Putamen (tissue), 1 donor: ENCODE measurements at places on chromosomes 3 and 15.

DNA sequence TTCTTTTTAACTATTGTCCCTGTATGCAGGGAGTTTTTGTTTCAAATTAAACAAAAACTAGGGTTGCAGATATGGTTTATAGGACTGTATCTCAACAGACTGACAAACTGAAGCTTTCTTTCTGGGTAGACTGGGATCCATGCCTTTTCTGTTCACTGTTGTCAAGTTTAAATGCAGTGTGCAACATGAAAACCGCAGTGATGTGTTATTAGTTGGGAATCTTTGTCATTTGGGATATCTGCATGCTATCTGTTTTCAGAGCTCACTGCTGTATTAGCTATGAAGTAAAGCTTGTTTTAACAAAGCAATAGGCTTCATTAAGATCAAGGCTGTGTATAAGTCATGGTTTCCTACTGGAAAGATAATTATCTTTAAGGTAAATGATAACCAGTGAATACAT is 21.4 kb upstream of the MCF2L2 start:
- no peak for DNase-seq

GRCh38 chr15:27479296-27480140 is 508.5 kb downstream of the GABRG3 start:
- DNase-seq = no peak

DNA sequence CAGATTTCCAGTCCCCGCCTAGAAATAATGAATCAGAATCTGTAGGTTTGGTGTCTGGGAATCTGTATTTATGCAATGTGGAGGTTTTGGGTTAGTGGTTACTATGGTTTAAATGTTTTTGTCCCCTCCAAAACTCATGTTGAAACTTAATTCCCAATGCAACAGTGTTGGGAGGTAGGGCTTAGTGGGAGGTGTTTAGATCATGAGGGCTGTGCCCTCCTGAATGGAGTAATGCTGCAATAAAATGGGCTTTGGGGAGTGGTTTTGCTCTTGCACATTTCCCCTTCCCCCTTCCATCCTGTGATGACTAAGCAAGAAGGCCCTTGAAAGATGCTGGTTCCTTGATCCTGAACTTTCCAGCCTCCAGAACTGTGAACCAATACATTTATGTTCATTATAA is 9.2 kb upstream of the RFC4 start:
- DNase-seq = no peak

- no peak for DNase-seq
Measured at GRCh38 chr3:153927107-153927506, 194.1 kb upstream of the ARHGEF26 start.

DNA sequence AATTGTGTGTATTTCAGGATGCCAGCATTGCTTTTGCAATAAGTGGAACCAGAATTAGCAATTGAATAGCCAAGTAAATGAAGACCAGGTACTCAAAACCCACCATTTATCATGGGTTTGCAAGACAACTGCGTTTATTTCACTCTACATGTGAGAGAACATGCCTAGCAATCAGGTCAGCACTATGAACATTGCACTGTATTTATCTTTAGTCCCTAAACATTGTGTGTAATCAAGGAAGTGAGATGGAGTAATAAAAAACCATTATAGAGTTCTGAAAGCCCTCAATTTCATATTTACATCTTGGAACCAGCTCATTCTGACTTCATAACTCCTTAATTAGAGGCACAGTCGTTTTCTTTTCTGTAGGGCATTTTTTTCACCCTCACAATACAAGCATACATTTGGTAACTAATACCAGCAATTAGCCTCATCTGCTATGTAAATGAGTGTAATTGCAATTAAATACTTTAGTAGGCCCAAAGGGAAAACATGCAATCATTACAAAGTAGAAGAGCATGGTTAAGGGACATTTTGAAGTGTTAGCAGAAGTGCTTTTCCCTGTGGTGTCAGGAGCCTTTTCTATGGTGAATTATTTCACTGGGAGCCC is 153.1 kb upstream of the DPH6 start:
- DNase-seq = no peak

DNA sequence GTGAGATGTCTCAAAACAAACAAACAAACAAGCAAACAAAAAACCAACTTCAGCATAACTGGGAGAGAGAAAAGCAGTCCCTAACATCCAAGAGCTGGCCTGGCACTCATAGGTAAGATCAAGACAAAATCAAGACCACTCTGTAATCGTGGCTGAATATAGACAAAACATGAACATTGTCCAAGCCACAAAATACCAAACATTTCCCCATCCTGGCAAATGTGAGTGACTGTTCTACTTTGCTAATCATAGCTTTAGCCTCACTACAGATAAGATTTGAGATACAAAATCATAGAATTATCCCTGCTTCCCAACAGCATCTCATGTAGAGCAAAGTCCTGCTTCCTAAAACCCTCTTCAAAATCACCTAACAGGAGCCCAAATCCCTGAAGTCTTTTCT is 116.7 kb upstream of the PRTG start:
- no peak for DNase-seq

DNA sequence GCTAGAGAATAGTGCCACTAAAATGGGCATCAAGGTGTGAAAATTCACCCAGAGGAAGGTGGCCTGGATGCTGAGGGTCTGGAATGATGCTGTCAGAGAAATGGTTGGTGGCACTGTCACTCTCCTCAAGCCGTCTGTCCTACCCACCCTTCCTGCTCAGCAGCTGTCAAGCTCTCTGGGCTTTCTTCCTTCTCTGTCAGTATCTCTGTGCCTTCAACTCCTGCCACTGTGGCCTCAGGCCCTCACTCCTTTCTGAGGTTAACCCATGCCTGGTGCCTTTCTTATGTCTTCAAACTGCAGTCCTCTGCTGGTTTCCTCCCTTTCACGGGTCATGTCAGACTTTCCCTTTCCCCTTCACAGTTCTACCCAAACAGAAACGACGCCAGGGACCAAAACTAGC is 4.4 kb downstream of the MYO5C start:
- no peak for DNase-seq

- DNase-seq = peak; percentile 58
Measured at GRCh38 chr15:80695099-80695910, at the start of gene ABHD17C. Gene ABHD17C (plus strand): TSS chr15:80695310. CDS start chr15:80695430, 120 bp downstream.

GRCh38 chr15:88904257-88904623 is 8.9 kb upstream of the HAPLN3 start:
- no peak for DNase-seq

DNA sequence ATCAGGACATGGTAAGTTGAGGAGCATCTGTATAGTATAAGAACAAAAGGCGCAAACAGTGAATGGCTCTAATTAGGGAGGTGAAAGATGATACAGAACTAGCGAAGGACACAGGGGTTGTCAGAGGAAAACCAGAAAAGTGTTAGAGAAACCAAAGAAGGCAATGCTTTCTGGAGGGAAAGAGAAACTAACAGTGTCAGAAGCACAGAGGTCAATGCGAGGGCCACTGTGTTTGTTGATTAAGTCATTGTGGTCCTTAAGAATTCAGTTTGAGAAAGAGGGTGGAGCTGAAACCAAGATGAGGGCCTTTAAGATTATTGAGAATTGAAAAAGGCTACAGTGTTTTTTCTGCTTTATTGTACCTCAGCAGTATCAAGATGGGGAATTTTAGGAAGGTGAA is 28.8 kb downstream of the ATG7 start:
- no peak for DNase-seq

DNA sequence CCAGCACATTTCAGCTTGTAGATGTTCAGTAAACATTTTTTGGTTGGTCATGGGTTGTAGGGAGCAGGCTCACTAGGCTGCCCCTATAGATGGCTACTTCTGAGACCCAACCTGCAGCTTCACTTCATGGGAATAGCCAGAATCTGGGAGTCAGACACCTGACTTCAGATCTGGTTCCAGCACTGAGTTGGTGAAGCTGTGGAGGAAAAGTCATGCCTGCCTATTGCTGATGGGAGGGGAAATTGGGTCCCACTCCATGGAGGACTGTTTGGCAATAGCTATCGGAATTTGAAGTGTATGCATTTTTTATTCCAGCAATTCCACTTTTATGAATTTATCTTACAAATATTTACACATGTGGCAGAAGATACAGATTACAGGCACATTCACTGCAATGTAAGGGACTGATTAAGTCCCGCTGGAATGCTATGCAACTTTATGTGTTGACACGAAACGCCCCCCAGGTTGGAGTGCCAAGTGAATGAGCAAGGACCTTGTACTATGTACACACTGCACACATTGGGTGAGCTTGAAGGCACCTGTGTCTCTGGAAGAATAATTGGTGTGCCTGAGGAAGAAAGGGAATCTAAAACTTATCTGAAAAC is 7.8 kb upstream of the CCR1 start:
- no peak for DNase-seq

GRCh38 chr15:83498801-83499200 is 51.7 kb downstream of the SH3GL3 start:
- DNase-seq = no peak

DNA sequence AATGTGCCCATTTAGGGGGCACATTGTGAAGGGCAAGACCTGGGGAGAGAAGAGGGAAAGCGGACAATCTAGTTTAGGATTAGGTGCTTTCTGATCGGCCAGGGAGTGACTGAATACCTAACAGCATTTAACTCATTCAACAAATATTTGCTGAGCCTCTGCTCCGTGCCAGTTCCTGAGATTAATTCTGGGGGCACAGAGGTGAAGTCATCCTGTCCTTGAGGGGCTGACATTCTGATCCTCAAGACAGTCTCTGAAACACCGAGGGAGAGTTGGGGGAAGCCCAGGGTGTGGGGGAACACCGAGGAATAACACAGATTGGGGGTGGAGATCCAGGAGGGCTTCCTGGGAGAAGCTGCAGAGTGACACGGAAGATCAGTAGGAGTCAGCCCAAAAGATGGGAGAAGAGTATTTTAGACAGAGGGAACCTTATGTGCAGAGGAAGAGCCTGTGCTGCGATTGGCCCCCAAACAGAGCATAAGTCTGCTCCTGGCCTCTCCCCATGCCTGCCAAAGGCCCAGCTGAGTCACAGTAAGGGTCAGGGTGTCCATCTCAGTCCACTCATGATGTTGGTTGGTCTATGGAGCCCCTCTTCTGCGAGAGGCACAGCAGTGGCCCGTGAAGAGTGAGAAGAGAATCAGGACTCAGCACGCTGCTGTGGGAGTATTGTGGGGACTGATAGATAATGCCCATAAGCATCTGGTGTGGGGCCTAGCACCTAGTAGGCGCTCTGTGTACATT is 60.2 kb downstream of the AMOTL2 start:
- DNase-seq = no peak

DNA sequence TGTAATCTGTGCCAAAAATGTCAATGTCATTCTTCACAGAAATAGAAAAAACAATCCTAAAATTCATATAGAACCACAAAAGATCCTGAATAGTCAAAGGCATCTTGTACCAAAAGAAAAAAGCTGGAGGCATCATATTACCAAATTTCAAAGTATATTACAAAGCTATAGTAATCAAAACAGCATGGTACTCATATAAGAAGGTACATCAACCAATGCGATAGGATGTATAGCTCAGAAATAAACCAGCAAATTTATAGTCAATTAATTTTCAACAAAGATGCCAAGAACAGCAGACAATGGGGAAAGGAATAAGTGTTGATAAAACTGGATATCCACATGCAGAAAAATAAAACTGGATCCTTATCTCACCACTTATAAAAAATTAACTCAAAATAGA is 150.5 kb upstream of the PRICKLE2 start:
- no peak for DNase-seq

GRCh38 chr3:77815467-77815866 is 775.6 kb downstream of the ROBO2 start:
- DNase-seq = no peak

DNA sequence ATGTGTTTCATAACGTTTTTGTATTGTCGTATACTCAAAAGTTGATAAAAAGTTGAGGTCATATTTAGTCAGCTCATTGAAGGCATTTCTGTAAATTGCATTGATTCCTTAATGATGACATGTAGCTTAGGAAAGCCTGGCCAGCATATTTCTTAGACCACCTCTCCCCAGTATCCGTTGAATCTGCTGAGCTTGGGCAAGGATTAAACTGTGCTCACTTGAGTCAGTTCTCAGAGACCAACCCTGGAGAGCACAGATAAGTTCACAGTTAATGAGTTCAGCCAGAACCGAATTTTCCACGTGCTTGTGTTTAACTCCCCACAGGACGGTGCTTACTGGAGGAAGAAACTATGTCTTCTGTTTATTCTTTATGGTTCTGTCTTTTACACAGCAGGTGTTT is 132.7 kb downstream of the SLC25A26 start:
- DNase-seq = no peak

DNA sequence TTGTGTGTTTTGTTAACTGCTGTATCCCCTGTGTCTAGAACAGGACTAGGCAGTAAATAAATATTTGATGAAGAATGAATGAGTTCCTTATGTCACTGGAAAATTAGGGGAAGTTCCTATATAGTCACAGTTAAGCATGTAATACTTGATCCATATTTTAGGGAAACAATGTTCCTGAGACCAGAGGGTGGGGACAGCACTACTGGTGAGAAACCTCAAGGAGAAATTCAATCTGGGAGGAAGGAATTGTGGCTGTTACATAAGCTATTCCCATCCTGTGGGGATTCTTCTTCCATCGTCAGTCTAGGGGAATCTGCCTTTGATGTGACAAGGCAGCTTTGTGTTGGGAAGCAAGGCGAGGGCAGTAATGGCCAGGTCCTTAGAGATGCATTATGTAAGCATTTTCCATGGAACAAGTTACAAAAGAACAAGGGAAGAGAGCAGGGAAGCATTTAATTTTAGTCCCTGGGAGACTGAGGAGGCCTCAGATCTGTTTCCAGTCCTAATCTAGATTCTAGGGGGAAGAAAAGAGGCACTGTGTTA is 219.3 kb upstream of the TTC14 start:
- DNase-seq = peak; percentile 1
